ENCODE measurements at places on chromosomes 4 and X. TPM values are rescaled to one million over a fixed set of nuclear protein-coding genes. Genes with fewer than 3 reads are reported as not detected.
A peak's percentile ranks its signal among the peaks of the same experiment; 100 is the strongest.

GRCh38 chr4:16758255-16758654 lies 140.2 kb downstream of the LDB2 start:
- DNase-seq = no peak

DNA sequence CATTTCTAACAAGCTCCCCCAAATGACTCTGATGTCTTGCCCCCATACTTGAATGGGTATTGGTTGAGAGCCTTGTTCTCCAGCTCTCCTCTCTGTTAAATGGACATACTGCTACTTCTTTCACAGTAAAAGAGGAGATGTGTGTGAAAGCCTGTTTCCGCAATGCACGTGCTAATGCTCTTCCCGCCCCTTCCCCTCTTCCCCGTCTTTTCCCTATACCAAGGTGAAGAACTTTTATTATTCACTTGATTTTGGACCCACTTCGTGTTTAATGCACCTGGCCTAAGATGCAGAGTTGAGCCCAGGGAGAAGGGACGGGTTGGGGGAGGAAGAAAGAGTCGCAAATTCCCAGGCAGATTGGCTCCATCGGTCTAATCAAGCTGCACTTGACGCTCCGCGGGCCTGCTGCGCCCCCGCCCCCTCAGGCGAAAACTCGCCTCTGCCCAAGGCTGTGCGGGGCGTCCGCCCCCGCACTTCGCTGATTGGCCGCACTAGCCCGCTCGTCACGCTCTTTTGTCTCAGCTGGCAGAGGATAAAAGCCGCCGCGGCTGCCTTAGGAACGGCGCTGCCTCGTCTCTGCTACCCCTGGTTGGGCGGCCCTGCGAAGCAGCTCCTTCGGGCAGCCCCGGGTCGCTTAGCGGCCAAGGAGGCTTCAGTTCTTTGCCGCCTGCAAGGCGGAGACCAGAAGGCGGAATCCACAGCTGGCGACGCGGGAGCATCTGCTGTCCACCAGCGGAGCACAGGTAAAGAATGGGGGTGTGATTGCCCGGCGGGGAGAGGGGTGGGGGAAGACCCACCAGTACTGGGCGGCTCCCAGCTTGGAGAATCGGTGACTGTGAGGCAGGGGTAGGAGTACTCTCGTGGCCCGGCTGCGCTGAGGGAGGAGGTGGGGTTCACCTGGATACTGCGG lies at the start of gene ZCCHC12:
TSS of gene ZCCHC12 (plus strand) at position 562 of the 910 bp plus-strand sequence. CDS start 1,421 bp downstream, outside the sequence.
- no peak for DNase-seq

GRCh38 chr4:144655491-144655890 lies 9.5 kb downstream of the HHIP start:
- DNase-seq = no peak

DNA sequence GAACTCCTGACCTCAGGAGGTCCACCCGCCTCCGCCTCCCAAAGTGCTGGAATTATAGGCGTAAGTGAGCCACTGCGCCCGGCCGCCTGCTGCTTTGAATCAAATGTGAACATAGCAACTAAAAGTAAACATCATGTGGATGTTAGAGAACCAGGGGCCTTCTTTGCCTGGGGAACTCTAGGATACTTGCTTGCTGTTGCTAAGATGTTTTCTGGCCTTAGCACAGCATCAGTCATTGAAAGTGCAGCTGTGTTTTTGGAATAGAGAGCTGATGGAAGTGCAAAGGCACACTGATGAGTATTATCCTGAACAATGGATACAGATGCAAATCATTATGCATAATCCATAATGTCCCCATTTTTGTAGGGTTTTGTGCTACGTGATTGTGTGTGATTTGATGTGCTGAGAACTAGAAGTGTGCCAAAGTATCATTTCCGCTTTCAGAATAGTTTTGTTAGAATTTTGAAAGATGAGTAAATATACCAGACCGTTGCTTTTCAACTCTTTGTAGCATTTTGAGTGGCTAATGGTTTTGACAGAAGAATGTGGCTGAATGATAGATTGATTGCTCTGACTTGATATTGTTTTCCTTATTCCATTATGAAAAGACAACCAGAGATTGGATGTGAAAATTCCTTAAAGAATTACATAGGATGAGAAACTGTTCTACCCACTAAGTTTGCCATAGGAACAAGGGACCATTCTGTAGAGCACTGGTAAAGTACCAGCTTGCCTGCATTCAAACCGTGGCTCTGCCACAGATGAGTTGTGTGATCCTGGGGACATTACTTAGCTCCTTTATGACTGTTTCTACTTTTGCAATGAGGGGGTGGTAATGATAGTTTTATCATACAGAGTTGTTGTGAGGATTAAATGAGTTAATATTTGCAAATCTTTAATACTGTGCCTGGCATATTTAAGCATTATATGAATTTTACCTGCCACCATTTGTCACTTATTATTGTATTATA lies 74.7 kb downstream of the REPS2 start:
- DNase-seq = no peak

GRCh38 chrX:37349221-37350033 lies at the start of gene PRRG1:
PRRG1 (plus strand) TSS chrX:37349364; CDS start chrX:37406250, 56,886 bp downstream.
- DNase-seq = peak; percentile 53

CFAP97 gene
- 26.8 TPM for total RNA-seq

SLC25A6 gene
- 256 TPM for total RNA-seq

POU4F2 gene
- not detected for total RNA-seq

TMEM156 gene
- total RNA-seq = 0.92 TPM

TMPRSS11A gene
- not detected for total RNA-seq

DNA sequence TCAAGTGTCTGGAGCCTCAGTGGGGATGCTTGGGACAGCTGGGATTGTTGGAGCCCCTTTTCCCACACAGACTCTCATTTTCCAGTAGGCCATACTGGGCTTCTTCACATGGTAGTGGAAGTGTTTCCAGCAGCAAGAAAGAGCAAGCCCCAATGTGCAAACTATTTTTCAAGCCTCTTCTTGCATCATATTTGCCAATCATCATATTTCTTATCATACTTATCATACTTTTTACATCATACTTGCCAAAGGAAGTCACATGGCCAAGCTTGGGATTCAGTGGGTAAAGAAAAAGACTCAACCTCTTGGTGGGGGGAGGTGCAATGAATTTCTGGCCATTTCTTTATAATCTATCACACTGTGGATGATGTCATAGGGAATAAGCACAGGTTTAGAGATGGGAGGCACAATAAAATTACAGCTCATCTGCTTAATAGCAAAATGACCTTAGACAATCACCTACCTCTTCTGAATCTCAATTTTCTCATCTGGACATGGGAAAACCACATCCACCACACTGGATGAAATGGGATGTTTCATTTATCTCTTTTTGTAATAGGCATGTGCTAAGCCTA lies 174.2 kb downstream of the MID1IP1 start:
- no peak for DNase-seq

UTP14A gene
- 30.0 TPM for total RNA-seq

NAT8L gene
- 0.07 TPM for total RNA-seq

- DNase-seq = no peak
These were observed 24.5 kb downstream of the DDIT4L start for GRCh38 chr4:100165809-100166208.

DNA sequence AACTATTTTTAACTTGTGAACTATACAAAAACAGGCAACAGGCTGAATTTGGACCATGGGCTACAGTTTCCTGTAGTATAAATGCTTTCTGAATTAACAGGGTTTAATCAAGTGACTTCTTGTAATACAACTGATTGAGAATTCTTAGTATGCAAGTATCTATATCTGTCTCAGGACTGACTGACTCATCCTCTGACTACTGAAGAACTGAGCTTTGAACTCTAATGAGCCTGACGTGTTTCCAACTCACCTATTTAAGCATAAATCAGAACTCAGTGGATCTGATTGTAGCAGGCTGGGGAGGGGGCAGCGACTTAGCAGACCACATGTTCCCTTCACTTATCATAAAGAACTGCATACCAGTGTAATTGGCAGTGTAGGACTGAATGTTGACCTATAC lies 7.8 kb downstream of the SPATA4 start:
- no peak for DNase-seq

- DNase-seq = no peak
These were observed 28.5 kb upstream of the KLHL4 start for GRCh38 chrX:87489071-87489470.

All from pulmonary artery endothelial cell (primary cell).